ENCODE measurements at places on chromosomes 1 and 21. TPM values are rescaled to one million over a fixed set of nuclear protein-coding genes. Genes with fewer than 3 reads are reported as not detected.
A peak's percentile ranks its signal among the peaks of the same experiment; 100 is the strongest.

DNA sequence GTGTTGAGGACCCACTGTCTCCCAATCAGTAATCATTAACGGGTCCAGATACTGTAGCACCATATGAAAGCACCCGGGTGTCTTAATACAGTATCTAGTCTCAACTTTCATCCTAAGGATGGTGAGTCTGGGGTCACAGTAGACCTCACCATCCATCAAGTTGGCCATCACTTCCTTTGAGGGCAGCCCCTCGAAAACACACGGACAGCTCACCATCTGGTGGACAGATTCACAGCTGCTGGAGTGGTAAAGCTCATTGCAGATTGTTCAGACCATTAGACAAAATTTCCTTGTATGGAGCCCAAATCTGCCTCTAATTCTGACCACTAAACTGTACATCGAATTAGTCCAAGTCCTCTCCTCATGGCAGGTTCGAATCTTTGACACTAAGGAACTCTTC, 123.1 kb downstream of the PGBD5 start:
- no peak for DNase-seq

DNA sequence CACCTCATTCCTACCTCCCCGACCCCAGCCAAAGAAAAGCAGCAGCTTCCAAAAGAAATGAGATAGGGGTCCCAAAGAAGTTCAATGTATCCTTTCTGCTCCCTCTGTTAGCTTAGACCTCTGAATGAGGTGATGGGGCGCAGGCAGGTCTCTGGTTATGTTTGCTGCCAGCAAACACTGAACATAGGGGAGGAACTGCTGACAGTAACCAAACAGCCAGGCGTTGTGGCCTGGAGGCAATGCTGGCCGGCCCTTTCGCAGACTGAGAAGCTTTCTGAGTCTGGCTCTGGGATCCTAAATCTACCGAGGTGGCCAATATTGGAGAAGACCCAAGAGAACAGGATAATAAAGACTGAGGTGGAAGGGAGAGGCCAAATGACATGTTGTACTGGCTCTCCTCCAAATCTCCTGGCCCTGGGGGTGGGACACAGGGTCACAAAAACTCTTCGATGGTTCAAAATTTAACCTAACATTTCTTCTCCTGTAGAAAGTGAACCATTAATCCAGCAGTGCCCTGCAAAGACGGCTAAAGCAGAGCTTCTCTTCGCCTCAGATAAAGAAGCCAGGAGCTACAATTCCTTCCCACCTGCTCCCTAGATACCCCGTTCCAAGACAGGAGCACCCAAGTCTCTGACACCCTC, 19.6 kb downstream of the SSR2 start:
- DNase-seq, result no peak

GRCh38 chr1:6086762-6087376, 41.2 kb downstream of the KCNAB2 start:
- DNase-seq, result no peak

DNA sequence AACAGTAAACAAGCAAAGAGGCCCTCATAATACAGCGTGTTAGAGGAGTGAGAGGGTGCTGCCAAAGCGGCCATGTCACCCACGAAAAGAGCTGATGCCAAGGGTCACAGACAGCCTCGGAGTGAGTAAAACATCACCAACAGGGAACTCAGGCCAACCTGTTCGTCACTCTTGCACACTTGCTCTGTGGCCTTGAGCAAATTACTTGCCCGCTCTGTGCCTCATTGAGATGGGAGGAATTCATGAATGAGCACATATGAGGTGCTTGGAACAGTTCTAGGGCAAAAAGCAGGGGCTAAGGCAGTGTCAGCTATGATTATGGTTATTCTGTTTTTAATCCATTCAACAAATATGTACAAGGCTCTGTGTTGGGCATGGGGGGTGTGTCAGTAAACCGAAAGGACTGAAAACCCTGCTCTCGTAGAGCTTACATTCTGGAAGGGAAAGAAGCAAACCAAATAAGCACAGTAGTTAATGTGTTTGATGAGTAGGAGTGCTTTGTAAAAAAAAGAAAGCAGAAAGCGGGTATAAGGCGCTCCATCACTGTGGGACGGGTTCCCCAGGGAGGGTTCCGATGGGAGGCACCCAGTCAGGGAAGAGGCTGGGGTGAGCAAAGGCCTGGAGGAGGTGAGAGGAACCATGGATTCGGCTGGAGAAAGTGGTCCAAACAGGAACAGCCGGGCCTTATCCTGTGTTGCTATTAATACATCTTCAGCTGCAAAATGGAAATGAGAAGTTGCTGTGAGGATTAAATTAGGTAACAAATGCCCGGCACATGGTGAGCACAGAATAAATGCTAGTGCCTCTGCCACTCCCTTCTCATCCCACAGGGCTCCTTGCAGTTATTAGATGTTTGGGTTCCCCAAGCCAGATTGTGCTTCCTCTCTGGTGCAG, 39.5 kb upstream of the RD3 start:
- no peak for DNase-seq

- DNase-seq, result no peak
Observed at GRCh38 chr1:103958699-103959098, 209.0 kb downstream of the AMY1C start.

DNA sequence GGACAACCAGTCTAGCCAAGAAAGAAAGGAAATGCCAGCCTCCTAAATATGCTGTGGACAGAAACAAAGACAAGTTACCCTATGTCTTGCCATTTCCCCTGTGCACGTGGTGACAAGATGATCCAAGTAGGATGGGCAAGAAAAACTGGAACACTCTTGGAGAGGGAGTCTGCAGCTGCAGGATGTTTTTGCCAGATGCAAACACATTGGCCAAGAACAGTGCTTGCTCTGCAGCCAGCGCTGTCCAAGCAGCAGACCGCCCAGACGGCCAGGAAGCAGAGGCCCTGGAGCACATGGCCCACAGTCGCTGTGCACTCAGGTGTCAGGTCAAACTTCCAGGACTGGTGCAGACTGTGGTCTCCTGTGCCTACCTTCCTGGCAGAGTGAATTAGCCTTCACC, 189.3 kb downstream of the SLC35F3 start:
- DNase-seq, result no peak

DNA sequence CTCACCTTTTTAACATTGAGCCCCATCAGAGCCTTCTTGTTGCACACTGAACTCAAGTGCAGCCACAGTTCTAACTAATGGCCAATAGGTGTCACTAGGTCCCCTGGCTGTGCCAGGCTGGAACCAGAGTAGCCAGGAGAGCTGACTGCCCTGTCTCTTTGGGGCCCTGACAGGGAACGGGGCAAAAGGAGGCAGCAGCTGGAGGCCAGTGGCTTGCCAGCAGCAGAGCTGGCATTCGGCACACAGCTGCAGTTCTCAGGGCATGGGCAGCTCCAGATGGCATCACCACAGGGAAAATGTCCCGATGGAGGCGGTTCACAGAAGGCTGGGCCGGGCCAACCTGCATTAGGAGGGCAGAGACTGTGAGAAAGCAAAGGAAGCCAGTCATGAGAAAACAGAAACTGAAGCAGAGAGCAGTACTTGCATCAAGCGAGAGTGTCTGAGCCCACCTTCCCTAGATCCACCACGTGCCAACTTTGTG, 188.6 kb downstream of the FCRL5 start:
- DNase-seq, result peak; percentile 4

- no peak for DNase-seq
Observed at GRCh38 chr21:35989138-35989735, 71.1 kb downstream of the SETD4 start.

DNA sequence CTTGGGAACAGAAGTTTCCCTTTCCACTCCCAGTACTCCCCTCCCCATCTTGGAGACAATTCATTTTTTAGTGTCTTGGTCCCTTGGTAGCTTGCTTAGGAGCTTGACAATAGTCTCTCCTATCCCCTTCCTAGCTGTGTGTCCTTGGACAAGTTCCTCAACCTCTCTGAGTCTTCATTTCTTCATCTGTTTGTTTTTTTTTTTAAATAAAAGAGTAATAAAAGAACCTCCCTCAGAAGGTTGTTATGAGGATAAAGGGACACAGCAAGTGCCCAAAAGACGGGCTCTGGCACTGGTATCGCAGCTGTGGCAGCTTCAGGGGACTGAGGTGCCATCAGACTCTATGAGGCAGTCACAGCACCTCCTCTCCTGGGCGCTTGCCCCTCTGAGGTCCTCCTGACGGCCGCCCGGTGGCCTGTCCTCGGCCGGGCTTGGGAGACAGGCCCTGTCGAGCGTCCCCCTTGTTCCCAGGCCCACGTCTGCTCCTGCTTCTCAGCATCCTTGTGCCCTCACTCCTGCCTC, 689.2 kb downstream of the MATN1 start:
- no peak for DNase-seq

GRCh38 chr1:81666586-81666985, 134.1 kb upstream of the ADGRL2 start:
- DNase-seq, result no peak

DNA sequence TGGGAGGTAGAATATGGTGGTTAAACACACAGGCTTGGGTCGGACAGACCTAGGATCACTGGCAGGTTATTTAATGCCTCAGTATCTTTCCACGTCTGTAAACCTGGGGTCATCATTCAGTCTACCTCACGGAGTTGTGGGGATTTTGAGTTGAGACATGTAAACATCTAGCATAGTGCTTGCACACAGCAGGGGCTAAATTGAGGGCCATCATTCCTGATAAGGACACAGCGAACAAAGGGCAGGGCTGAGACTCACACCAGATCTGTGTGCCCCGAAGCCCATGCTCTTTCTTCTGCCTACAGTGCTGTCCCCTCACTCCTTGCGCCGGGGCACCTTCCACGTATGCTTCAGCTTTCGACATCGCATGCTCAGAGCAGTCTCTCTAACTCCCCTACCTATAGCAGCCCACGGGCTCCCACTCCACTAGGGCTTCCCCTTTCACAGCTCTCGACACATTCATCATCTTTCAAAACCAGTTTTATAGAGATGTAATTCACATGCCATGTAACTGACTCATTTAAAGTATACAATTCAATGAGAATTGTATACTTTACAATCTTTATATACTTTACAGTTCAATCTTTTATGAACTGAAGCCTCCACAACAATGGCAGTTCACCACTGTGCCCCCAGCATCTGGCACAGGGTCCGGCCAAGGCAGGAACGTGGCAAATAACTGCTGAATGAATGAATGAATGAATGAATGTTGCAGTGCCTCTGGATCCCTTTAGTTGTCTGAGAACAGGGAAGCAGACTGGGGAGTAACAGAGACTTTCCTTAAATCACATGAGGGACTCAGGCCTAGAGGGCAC, 48.0 kb downstream of the GPR161 start:
- no peak for DNase-seq

DNA sequence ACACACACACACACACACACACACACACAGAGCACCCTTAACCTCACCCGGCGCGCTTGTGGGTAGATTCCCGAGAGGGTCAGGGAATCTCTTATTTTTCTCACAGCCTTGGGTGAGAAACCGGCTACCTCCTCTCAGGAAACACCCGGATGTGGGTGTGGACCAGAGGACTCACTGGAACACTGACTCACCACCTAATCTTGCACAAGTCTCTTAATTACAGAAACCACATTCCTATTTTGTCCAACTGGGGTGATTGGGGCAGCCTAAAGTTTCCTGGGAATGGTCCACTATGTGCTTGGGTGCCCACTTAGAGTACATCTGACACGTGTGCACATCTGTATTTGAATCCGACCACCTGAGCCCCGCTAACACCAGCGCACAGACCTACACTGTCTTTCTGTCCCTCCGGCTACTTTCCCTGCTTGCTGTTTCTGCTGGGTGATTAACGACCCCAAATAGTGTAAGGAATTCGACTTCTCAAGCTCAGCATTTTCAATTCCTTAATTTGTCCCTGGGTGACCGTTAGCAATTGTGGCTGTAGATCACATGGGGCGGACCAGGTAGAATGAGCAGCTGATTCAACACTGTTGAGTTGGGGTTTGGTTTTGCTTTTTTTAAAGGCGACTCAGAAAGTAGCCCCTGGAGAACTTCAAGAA, 14.0 kb upstream of the TBX15 start:
- DNase-seq, result no peak

DNA sequence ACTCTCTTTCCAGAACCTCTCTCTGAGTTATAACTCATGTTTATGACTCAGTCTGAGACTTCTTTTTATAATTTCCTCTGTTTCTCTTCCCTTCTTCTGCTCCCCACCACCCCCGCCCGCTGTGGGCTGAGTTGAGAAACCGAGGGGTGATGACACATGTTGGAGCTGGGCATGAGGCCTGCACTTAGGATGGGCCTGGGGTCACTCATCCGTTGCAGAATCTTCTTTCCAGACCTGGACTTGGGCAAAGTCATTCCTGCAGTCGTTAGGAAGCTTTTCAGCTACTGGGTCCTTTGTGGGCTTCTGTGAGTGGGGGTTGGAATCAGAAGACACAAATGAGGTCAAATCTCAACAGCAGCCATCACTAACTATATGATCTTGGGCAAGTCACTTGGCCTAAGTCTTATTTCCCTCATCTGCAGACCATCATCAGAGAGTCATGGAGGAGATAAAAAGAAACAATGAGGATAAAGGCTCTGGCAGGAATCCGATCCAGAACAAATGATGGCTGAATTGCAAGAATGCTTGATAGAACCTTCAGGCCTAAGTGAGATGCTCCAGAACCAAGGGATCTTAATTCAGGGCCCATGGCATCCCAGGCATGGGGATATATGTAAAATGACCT, 53.4 kb downstream of the RPS6KA1 start:
- peak; percentile 94 for DNase-seq

KRTAP20-3 gene
- total RNA-seq, result not detected

ANKRD35 gene
- total RNA-seq, result 0.59 TPM

NDUFV3 gene
- 29.0 TPM for total RNA-seq

TNN gene
- 0.05 TPM for total RNA-seq

OMA1 gene
- 14.7 TPM for total RNA-seq

SLC45A1 gene
- total RNA-seq, result 0.56 TPM

CAMK1G gene
- total RNA-seq, result not detected
